ENCODE measurements at places on chromosomes 13 and 19.

DNA sequence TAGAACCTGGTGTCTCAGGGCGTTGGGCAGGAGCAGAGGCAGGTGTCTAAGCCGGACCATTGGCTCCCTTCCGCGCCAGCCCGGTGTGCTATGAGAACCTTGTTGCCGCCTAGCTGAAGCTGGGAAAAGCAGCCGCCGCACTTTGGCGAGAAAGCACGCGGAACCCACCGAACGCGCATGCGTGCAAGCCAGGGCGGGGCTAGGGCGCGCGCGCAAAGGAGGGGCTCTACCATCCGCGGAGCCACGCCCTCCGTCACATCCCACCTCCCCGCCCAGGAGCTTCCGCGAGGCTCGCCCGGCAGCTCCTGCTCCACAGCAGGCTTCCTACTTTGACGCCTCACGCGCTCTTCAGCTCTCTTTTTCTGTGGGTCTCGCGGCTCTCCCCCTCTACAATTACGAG is 51.3 kb downstream of the WDR87 start:
- DNase-seq: peak; percentile 76

DNA sequence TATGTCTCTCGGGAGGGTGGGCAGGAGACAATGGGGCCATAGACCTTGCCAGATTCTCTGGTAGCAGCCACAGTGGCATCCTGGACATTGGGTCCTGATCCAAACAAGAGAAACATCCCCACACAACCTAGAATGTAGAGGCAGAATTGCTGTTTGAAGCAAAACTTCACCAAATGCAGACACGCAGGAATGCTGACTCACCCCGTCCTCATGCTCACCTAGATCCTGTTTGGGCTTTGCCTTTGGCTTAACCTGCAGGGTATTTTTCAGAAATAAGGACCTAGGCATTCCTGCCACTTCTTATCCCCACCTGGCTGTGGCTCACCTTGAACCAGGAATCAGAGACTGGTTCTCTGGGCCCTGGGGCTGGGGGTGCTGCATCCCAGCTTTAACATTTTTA is 7.3 kb downstream of the TBC1D17 start:
- DNase-seq: no peak

DNA sequence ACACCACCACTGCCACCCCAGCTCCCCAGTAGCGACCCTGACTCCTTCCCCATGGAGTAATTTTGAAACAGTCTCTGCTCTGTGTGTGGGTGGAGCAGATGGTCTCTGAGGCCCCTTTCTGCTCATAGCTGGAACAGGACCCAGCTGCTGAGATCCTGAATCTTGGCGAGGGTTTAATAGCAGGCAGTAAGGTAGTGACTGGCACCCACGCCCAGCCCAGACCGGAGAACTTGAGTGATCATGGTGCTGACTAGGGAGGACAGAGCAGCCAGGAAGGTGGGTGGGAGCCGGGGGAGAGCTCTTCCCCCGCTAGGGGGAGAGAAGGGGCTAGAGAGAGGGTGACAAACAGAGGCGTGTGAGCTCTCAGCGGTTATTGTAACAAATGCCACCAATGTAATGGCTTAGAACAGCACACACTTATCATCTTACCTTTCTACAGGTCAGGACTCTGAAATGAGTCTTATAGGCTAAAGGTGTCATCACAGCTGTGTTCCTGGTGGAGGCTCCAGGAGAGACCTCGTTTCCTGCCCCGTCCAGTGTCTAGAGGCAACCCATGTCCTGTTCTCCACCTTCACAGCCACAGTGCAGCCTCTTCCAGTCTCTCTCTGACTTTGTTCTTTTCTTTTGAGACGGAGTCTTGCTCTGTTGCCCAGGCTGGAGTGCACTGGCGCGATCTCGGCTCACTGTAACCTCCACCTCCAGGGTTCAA is 7.2 kb upstream of the ACER1 start:
- DNase-seq: no peak

GRCh38 chr13:79459906-79460305 is 21.0 kb upstream of the NDFIP2 start:
- no peak for DNase-seq

DNA sequence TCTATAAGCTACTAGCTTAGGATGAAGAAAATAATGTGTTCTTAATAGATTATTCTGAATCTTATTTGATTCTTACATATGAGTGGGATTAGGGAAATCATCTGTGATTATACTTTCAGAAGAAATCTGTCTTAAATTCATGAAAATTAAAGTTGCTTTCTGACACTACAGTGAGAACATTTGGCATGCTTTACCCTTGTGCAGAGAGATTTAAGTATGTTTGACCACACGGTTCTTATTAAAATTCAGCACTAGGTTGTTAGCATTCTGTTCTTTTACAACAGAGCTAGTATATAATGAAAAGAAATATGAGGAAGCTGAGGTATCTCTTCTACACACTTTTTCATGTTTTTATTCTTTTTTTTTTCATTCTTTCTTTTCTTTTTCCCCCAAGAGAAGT is 2723.9 kb downstream of the PCDH9 start:
- DNase-seq: no peak

DNA sequence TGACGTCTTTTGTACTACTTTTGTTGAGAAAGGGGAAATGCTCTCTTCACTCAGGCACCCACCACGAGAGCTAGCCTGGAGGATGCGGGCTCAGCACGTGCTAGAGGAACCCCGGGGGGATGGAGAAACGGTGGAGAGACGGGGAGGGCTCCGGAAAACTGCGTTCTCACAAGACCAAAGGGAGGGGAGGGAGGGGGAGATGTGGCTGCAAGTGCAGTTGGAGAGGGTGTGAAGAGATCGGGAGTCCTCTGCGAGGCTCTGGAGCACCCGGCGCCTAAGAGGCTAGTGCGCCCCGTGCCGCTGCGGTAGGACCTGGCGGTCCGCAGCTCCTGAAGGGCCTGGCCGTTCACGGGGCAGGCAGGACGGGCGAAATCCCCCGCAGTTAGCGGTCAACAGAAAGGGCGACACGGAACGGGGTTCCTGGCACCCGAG is 43.4 kb upstream of the XPO4 start:
- DNase-seq: no peak

- no peak for DNase-seq
These were observed 330.8 kb upstream of the SPRY2 start for GRCh38 chr13:80671773-80672172.

- DNase-seq: no peak
These were observed 215.5 kb upstream of the HTR2A start for GRCh38 chr13:47112205-47112902.

- no peak for DNase-seq
These were observed 1419.4 kb upstream of the SPRY2 start for GRCh38 chr13:81760316-81760715.

DNA sequence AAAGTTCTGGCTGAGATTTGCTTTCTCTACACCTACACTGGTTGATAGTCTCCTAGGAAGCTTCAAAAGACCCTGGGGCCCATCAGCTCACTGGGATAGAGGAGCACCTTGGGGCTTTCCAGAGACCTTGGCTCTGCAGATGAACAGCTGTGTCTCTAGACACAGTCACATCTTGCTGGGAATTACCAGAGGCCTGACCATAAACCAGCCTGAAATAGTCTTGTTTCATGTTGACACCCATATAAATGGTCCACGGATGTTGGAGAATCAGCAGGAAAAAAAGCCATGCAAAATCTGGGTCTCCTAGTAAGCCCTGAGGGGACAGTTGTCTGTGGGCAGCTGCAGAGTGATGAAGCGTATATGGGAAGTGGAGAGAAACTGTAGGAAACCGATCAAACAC is 207.6 kb downstream of the DNAJC15 start:
- DNase-seq: no peak

DNA sequence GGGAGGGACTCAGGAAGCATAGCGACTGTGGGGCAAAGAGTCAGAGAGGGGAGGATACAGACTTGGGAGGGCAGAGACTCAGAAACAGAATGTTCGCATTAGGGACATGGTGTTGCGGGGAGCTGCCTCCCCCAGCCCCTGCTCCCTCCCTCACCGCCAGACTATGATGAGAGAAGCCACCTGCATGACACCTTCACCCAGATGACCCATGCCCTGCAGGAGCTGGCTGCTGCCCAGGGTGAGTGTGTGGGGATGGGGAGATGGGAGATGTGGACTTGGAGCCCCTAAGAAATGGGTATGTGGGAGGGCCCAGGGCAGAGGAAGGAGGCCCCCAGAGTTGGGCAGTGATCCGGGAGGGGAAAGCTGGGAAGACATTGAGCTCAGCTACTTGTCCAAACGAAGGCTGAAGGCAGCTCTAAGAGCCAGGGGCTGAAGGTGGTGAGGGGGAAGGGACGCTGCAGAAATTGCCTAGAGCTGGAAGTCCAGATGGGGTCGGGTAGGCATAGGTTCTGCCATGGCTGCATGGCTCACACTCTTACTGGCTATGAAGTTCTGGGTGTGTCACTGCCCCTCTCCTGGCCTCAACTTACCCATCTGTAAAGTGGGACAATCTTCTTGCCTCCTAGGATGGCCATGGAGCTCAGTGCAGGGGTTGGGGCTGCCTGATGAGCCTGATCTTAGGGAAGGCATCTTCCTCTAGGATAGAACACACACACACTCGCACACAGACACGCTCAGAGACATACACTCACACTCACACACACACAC is 1.4 kb downstream of the SPACA6 start:
- no peak for DNase-seq

- DNase-seq: no peak
These were observed 991 bp downstream of the OBI1 start for GRCh38 chr13:78657699-78658629.

- DNase-seq: no peak
These were observed 246.7 kb downstream of the RFC3 start for GRCh38 chr13:34064456-34065205.

DNA sequence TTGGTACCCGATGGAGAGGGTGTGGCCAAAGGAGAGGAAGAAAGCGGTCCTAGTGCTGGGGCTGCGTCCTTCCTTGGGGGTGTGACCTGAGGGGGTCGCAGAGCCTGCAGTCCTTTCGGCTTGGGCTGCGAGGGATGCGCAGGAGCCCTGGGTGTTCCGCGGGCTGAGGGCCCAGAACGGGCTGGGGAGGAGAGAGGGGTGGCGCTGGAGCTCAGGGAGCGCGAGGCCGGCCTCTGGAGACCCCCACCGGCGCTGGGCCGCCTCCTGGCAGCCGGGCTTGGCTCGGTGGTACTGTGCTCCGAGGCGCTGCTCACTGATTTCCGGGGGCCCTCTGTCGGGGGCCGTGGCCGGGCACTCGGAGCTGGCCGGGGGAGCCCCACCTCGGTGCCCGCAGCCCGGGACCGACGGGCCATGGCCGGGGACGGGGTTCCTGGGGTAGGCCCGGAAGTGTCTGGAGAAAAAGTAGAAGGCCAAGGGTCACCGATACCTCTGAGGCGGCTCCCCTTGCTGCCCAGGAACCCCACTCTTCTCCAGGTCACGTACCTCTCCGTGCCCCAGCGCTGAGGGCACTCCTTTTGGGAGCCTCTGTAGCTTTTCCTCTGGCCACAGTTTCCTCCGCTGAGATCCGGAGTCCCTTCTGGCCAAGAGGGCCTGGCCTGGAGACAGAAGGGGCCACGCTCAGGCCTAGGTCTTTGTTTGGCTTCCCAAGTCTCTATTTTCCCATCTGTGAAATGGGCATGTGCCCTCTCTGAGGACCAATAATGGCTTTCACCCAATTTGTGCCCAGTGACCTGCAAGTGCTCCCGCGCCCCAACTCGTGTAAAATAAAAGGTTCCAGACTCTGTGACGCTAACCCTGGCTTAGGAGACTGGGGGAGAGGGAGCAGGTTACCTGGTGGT is 1.6 kb downstream of the PRR36 start:
- DNase-seq: no peak

DNA sequence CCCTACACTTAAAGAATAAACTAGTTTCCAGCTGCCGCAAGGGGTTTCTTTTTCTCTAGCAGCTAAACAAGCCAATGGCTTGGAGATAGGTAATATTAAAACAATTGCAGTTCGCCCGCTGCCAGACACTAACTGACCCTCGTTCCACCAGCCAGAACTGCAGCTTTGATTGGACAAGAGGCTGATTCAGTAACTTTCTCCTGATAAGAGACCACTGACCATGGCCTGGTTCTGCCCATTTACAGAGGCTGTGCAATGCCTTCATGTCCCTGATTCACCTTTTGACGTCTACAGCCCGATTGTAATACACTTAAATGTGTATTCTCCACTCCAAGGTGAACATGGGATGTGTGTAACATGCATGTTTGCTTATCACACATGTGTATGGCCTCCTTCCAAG is 12.8 kb upstream of the C19orf12 start:
- DNase-seq: no peak

GRCh38 chr19:3413796-3414327 is 47.5 kb downstream of the NFIC start:
- peak; percentile 50 for DNase-seq

- DNase-seq: peak; percentile 63
These were observed 1.6 kb upstream of the TIMM13 start for GRCh38 chr19:2428756-2429711.

DNA sequence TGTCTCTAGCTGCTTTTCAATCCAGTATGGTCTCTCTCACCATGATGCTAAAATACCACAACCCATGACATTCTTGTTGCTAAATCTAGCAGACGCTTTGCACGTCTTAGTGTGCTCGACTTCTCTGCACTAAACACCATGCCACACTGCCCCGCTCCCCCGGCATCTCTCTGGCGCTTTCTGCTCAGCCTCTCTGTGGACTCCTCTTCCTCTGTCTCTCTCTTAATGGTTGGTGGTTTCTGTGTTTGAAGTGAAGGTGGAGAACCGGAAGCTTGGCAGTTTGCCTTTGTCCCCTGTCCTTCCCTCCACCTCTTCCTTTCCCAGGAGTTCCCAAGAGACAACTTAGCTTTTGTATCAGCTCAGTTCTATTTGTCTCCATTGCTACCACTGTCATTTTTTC is 8.8 kb downstream of the ERCC5 start:
- DNase-seq: no peak

DNA sequence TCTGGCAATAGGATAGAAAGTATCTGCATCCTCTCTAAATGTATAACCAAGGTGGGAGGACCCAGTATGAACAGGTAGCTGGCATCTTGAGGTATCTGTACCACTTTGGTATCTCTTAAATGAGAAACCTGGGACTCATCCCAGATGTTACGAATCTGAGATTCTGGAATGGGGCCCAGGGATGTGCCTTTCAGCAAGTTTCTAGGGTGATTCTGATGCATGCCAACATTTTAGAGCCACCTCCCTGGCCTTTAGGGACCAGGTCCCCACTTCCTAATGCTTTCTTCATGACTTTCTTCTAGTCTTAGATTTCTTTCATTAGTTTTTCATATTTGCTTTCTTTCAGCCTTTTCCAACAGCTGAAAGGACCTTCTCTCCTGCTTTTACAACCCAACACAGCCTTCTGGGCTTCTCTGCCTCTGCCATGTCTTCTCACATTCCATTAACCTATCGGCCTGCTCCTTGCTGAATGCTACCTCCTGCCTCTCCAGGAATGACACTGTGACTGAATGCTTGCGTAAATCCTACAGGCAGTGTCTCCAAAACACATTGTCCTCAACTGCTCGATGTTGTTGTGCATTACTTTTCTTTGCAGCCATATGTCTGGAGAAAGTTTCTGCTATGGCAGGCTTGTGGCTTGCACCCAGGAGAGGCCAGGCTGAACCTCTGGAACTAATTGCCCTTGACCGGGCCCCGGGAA is 284.0 kb downstream of the DNAJC15 start:
- DNase-seq: no peak

- DNase-seq: peak; percentile 57
These were observed 35.1 kb downstream of the RASA3 start for GRCh38 chr13:114097212-114097892.
